ENCODE measurements at places on chromosomes 1 and 21.

DNA sequence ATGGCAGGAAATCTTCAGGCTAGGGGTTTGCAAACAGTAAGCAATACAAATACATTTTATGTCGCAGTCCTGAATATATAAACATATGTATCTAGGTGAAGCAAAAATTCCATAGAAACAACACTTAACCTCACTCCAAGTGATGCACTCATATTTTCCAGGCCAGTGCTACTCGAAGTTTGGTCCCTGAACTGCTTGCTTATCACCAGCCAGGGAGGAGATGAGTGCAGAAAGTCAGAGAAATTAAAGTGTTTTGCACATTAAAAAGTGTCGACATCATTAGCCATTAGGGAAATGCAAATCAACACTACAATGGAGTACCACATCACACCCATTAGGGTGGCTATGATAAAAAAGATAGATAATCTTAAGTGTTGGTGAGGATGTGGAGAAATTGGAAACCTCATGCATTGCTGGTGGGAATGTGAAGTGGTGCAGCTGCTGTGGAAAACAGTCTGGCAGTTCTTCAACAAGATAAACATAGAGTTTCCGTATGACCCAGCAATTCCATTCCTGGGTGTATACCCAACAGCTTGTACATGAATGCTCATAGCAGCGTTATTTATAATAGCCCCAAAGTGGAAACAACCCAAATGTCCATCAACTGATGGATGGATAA lies 70.5 kb upstream of the CSF1 start:
- no peak for DNase-seq

DNA sequence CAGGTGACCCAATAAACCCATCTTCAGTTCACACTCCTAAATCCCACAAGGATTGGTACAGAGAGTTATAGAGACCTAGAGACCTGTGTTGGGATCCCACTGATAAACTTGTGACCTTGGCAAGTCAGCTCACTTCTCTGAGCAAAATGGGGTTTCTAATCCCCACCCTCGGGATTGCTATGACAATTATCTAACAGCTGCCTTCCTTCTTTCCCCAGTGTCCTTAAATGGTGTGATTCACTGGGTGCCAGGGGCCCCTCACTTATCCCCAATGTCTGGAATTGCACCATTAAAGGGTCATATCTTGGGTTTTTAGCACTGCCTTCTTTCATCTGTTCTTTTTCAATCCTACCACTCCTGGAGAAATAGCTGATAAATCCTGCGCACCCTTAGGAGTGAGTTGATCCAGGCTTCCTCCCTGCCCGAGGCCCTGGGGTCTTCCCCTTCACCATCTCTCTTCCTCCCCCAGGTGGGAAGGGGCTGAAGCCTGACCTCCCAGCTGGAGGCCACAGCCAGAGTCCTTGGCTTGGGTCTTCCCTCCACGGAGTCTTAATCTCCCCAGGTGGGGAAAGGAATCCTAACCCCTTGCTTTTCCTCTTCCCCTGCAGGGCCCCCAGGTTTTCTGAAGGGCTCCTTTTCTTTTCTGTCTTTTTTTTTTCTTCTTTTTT lies 39.7 kb downstream of the LACTBL1 start:
- no peak for DNase-seq

- no peak for DNase-seq
Observed at GRCh38 chr1:182682406-182682805, 2.0 kb downstream of the RGS8 start.

DNA sequence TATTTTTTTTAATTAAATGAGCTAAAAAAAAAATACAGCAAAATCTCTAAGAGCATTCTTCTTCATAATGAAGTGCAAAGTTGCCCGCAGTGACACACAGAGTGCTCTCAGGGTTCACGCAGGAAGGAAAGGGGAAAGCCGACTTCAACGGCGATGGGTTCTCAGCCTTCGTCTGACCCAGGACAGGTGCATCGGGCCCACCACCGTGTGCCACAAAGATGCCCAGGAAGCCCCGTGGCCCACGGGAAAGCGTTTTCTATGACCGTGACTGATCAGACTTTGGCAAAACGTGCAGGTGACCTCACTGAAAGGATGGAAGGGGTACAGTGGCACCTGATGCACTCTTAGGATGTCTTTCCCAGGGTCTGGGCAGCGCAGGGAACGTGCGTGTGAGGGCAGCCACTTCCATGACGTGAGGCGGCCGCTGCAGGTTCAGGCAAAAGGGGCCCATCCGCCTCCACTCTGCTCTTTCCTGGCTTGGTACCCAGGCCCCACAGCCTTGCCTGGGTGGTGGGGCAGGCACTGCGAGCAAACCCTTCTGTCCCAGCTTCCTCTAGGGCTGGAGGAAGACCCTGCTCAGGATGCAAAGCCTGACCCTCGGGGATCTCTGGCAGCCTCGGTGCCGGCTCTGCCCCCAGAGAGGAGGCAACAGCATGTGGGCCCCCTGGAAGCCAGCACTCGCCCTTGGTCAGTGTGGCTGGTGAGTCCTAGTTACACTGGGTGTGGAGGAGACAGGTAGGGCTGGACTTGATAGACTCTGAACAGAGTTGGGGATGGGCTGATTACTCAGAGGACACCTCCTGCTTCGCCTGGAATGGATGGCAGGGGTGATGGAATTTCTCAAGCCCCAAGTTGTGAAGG lies 8.3 kb downstream of the LRRC47 start:
- no peak for DNase-seq

DNA sequence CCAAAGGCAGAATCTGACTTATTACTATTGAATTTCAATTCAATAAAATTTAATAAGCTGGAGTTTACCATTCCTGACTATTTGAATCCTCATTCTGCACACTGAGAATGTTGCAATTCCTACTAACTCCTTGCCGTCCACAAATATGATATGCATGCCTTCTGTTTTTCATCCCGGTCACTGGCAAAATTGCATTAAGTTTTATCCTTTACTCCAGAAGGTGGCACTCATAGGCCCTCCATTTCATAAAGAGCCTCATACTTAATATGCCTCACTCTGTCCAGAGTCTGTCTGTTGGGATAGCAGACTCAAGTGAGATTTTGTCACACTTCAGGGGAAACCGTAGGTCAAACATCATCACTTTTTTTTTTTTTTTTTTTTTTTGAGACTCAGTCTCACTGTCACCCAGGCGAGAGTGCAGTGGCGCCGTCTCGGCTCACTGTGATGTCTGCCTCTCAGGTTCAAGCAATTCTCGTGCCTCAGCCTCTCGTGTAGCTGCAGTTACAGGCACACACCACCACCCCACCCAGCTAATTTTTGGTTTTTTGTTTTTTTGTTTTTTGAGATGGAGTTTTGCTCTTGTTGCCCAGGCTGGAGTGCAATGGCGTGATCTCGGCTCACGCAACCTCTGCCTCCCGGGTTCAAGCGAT lies 27.3 kb downstream of the F11R start:
- DNase-seq, result peak; percentile 75

DNA sequence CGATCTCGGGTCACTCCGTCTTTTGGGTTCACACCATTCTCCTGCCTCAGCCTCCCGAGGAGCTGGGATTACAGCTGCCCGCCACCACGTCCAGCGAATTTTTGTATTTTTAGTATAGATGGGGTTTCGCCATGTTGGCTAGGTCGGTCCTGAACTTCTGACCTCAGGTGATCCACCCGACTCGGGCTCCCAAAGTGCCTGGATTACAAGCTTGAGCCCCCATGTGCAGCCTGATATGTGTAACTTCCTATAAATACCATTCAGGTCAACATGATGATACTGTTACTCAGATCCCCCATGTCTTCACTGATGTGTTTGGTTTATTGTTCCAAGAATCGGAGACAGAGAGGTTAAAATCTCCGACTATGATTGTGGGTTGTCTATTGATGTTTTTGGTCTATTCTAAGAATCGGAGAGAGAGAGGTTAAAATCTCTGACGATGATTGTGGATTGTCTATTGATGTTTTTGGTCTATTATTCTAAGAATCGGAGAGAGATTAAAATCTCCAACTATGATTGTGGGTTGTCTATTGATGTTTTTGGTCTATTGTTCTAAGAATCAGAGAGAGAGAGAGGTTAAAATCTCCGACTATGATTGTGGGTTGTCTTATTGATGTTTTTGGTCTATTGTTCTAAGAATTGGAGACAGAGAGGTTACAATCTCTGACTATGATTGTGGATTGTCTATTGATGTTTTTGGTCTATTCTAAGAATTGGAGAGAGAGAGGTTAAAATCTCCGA lies 17.0 kb downstream of the C1orf159 start:
- DNase-seq, result no peak

- no peak for DNase-seq
Observed at GRCh38 chr1:87812871-87813577, 484.3 kb downstream of the LMO4 start.

GRCh38 chr21:43593078-43593477 lies 66.2 kb downstream of the HSF2BP start:
- no peak for DNase-seq

GRCh38 chr1:158021721-158022120 lies 28.3 kb downstream of the KIRREL1 start:
- no peak for DNase-seq

DNA sequence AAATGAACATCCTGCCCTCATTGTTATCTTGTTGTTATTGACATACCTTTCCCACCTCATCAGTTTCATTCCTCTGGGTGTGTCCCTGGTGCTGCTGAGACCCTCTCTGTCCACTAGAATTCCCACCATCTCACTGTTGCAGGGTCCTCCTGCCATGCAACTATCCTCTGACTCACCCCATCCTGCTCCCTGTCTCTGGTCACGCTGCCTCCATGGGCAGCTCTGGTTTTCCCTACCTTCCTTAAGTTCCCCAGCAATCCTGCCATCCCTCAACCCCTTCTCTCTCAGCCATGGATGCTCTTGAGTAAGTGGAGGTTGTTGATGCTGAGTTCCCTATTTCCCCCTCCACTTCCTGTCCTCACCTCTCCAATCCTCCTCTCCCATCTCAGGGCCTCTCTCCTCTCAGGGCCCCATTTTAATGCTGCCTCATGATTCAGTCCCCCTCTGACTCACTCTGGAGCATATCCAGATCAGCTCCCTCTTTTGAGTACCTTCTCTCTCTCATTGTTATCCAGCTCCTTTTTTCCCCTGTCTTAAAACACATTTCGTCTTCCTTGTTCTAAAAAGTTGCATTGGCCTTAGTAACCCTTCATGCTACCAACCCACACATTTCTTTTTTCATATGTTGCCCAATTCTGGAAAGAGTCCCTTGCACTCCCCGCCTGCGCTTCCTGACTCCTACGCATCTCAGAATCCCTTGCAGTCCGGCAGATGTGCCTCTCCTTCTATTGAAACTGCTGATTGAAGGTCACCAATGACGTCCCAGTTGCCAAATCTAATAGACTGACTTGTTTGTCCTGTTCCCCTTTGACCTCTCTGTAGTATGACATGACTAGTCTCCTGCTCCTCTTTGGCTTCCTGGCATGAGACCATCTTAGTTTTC lies 92.0 kb downstream of the CNIH3 start:
- DNase-seq, result peak; percentile 54

DNA sequence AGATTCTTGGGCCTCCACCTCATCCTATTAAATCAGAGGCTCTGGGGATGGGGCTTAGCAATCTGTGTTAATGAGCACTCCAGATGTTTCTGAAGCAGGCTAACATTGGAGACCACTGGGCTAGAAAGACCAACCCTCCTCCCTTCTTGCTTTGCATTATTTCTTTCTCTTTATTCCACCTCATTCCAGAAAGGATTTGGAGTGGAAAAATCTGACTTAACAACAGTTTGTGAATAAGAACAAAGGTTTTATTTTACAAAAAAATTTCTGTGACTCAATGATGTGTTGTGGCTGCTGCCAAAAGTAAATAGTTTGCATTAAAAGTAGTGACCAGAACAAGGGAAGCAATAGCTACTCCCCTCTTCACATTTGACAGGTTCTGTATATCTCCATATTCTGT lies 79.4 kb downstream of the TGFB2 start:
- DNase-seq, result no peak

DNA sequence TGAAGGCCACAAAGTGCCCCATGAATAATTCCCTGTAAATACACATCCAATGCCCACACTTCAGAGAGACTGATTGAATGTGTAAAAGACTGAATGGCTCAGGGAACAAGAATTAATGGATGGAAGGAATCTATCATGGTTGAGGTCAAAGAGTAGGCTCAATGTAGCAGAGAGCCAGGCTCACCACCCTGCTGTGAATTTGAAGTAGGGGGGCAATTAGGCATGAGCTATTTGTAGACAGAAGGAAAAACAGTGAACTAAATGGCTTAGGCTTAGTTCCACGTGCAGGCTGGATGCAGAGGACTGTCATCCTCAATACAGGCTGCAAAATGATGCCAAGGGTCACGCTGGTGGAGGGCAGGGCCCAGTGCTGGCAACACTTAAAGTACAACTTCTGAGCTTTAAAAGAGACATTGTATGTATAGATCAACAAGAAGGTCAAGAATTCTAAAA lies 22.9 kb upstream of the IGSF3 start:
- DNase-seq, result no peak

DNA sequence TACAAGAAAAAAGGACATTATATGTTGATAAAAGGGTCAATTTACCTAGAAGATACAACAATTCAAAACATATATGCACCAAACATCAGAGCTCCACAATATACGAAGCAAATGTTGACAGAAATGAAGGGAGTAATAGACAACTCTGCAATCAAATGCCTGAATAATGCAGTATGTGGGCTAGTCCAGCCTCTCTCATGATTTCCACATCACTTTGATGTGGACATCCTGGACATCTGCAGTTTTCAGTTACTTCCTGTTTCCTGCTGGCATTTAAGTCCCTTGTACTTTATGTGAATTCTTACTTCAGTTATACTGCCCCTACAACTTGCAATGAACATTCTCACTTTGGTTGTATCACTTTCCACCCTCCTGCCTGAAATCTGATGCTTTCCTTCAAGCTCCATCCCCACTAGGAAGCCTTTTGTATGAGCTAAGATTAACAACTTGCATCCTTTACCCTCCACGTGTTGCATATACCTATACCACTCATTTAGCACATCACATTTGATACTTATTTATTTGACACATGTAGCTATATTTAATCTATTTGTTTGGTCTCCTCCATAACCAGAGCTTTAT lies 36.7 kb downstream of the DISC1 start:
- DNase-seq, result no peak

DNA sequence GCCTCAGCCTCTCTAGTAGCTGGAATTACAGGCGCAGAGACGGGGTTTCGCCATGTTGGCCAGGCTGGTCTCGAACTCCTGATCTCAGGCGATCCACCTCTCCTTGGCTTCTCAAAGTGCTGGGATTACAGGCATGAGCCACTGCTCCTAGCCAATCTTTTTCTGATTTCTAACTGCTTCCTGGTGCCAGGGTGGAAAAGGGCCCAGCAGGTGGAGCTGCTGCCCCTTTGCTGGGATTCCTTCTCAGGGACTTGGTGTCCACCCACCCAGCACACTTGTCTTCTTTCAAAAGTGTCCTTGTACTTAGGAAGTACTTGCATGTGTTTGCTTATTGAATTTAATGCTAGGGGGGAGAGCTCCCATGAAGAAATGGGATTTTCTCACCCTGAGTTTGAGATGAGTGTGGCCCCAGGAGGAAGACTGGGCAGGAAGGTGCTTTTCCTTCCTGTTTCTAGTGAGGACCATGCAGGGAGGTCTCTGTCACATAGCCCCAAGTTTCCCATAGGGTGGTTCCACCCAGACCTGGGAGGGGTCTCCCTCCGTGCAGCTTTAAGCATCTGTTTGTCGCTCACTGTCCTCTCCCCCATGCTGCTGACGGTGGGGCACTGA lies 14.2 kb downstream of the UTP11 start:
- DNase-seq, result no peak

All from AG09309 (cell line).